ENCODE measurements at places on chromosomes 11 and 22.

GRCh38 chr22:37561212-37562048 is 1.1 kb downstream of the CDC42EP1 start:
- DNase-seq = peak; percentile 59

DNA sequence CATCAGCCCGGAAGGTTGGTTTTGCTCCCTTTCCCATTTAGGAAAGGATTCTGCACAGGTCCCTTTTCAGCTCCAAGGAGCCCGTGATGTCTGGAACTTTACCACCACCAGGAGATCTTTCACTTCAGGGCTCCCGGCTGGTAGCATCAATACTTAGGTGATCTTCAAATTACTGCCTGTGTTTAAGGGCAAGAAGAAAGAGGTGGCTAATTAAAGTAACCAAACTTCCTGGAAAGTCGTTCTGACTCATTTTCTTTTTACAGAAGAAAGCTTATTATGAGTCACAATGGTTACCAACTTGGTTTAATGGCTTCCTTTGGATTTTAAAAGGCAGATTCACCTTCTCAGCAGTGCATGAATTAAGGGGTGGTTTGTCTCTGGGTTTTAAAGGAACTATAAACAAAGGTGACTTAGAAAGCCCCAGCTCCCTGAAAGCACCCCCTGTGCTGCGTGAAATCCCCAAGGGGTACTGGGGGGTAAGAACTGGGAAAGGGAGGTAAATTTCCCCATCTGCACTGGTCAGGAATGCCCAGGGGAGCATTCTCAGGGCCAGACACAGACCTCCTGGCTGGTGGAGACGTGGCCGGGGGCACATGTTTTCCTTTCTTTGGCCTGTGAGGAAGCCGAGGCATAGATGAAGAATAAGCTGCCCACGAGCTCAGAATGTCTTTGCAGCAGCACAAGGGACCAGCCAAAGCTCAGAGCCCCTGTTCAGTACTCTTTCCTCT is 8.8 kb downstream of the POU2F3 start:
- no peak for DNase-seq

DNA sequence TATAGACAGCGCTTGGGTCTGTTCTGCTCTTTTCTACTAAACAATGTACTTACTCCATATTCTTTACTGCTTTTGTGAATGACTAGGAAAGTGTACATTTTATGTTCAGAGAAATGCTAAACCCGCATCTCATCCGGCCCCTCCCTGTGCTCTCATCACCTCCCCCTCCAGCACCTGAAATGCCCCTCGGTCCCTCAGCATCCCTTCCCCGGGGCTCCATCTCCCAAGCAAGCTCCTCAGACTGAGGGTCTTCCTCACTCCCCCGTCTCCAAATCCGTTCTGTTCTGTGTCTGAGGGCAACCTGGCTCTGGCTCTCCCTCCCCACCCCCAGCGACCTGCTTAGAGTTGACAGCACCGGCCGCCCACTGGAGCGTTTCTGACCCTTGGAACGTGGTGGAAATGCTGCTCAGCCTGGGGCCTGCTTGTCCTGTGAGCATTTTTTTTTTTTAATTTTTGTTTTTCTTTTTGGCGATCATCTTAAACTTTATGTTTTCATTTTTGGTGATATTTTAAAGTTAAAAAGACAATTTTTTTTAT is 1.4 kb downstream of the SELENOO start:
- no peak for DNase-seq

GRCh38 chr22:22045571-22046335 is 63.2 kb upstream of the TOP3B start:
- DNase-seq = peak; percentile 37

GRCh38 chr11:35458846-35459245 is 39.5 kb upstream of the SLC1A2 start:
- DNase-seq = peak; percentile 73
